ENCODE measurements at places on chromosomes 4 and X. TPM values are rescaled to one million over a fixed set of nuclear protein-coding genes. Genes with fewer than 3 reads are reported as not detected.

SPANXN4 gene
- polyA plus RNA-seq, result not detected

PRR32 gene
- 169 TPM for polyA plus RNA-seq

HGFAC gene
- polyA plus RNA-seq, result 1.5 TPM

NLRP2B gene
- not detected for polyA plus RNA-seq

POLN gene
- 4.0 TPM for polyA plus RNA-seq

TLR1 gene
- 3.5 TPM for polyA plus RNA-seq

TMEM35A gene
- polyA plus RNA-seq, result 1.5 TPM

Measured in muscle of leg (tissue), 16 donors.